Fibroblast of skin of back (primary cell): ENCODE measurements at places on chromosomes 2 and 18.

DNA sequence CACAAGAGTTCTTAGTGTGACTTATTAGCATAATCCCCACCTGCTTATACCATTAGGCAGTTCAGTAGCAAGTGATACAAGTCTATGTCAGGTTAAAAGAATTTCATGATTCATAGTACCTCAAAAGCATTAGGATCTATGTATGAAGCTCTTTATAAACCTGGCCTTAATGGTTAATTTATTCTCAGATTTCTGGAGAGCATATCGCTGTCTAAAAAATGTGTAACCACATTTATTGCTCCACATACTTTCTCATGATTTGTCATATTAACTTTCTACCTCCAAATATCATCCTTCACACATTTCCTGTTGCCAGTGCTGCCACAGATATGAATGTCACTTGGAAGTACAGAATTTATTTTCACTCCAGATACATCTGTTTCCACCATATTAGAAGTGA lies 332.8 kb upstream of the MAP2 start:
- no peak for DNase-seq

DNA sequence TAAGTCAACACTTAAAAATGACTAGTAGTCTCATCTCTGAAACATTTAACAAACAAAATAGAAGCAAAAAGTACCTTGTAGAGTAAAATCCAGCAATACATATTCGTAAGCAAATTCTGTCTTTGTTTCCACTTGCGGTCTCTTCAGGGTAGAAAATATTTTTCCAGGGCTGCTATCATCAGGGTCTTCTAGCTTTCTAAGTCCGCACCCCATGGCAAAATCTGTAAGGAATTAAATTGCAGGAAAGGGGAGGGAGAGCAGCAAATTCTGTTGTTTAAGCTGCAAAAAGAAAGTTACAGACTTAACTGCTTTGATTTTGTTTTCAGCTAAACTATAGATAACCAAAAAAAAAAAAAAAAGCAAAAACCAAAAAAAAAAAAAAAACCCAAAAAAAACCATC lies at the start of gene RFTN2:
TSS of gene RFTN2 (minus strand) at position 342 of the 400 bp plus-strand sequence. CDS start at position 213, 129 bp downstream.
- DNase-seq = peak; percentile 30

DNA sequence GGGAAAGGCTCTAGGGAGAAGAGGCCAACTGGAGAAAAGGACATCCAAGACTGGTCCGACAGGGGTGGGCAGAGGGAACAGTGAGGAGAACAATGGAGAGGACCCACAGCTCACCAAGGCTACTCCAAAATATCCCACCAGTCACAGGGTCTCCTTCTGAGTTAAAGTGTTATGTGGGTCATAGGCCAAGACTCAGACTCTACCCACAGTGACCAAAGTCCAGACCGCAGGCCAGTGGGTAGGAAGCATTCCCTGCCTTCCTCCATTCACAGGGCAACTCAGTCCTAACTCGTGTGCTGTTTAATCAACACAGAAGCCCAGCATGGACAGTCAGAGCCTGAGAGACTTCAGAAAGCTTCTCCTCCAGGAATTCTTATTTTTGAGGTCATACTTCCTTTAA lies 260.6 kb downstream of the SMAD2 start:
- DNase-seq = no peak

DNA sequence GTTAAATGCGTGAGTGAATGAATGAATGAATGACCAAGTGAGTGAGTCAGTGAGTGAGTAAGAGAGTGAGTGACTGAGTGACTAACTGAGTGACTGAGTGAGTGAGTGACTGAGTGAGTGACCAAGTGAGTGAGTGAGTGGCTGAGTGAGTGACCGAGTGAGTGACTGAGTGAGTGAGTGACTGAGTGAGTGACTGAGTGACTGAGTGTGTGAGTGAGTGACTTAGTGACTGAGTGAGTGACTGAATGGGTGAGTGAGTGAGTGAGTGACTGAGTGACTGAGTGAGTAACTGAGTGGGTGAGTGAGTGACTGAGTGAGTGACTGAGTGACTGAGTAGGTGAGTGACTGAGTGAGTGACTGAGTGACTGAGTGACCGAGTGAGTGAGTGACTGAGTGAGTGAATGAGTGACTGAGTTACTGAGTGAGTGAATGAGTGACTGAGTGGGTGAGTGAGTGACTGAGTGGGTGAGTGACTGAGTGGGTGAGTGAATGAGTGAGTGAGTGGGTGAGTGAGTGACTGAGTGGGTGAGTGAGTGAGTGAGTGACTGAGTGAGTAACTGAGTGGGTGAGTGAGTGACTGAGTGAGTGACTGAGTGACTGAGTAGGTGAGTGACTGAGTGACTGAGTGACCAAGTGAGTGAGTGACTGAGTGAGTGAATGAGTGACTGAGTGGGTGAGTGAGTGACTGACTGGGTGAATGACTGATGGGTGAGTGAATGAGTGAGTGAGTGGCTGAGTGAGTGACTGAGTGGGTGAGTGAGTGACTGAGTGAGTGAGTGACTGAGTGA lies 11.3 kb downstream of the MAL start:
- no peak for DNase-seq

DNA sequence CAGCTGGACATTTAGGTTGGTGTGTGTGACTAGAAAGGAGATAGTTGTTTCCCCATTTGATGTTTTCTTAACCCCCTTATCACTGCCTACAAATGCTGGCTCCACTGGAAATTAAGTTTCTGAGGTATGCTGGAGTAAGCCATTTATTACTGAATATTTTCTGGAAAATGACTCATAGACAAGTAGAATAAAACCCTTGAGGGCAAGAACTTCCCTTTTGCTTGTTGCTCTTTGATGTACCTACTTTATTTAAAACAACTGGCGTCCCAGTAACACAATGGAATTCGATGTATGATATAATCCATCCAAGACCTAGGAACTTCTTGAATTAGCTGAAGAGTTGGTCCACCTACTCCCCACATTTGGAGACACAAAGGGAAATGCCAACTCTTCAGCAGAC lies 33.3 kb upstream of the SESTD1 start:
- DNase-seq = no peak

GRCh38 chr2:105055613-105056012 lies 17.7 kb downstream of the MRPS9 start:
- no peak for DNase-seq

- DNase-seq = no peak
These were observed 12.6 kb upstream of the SATB2 start for GRCh38 chr2:199470361-199470671.

- DNase-seq = peak; percentile 19
These were observed 842 bp upstream of the CKAP2L start for GRCh38 chr2:112765251-112765650.

DNA sequence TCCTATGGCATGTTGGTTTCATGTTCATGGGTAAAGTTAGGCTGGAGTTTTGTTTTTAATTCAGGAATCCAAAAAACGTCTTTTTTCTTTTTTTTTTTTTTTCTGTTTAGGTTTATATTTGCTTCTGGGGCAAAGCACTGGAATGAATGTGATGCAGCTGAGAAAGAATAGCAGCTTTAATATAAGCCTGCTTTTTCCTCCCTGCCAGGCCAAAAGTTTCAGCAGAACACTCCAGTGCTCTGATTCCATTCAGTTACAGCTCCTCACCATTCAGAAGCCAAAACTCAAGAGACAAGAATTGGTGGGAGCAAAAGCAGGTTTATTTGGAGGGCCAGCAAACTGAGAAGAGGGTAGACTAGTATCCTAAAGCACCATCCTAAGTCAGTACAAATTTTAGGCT lies 102.7 kb upstream of the PELI1 start:
- no peak for DNase-seq
